ENCODE measurements at places on chromosomes 6 and 20.

DNA sequence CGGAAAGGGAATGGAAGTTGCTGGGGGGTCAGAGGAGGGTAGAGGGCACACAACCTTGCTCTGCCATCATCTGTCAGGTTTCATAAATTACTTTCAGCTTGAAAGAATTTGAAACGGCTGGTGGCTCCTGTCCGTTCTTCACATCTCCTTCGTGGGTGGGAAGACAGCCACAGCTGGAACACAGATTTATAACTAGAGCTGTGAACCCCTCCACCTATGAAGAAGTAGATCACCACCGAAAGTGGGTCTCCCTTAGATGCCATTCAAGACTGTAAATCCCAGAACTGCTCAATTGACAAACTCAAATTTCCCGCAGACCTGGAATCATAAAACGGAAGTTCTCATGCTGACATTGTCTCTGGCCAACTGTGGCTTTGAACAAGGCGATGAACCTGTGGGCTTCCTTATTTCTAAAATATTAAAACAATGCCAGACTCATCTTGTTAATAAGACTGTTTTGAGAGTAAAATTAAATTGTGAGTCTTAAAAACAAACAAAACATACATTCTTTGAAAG is 65.3 kb downstream of the BTBD3 start:
- DNase-seq: no peak

DNA sequence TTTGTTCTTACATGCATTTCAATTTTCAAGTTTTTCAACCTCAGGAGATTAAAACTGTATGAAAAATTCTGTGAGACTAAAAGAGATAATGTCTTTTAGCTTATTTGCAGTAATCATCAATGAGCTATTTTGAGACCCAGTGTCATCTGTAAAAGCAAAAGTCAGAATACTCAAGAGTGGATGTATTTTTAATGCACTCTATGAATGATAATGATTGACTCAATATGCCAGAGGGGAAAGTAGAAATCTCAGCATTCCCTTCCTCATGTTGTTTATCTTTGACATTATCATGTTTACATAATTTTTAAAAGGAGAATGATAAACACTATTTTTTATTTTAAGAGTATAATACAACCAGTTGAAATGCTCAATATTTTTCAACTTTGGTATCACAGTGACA is 162.1 kb downstream of the MMUT start:
- no peak for DNase-seq

DNA sequence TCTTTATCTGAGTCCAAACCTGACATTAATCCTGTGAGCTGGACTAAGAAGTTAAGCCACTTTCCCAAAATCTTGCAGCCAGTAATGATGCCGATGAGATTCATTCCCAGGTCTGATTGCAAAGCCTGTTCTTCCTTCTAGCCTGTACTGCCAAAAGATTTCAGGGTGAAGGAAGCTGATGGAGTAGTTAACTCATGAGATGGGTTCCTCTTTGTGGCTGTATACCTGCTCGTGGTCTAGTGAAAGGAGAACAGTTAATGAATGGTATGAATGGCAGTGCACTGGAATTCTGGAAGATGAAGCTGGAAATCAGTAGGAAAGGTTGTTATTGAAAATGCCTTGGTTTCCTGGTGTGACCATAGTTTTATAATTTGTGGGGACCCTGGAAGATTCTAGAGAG is 112.0 kb downstream of the FYN start:
- DNase-seq: no peak

DNA sequence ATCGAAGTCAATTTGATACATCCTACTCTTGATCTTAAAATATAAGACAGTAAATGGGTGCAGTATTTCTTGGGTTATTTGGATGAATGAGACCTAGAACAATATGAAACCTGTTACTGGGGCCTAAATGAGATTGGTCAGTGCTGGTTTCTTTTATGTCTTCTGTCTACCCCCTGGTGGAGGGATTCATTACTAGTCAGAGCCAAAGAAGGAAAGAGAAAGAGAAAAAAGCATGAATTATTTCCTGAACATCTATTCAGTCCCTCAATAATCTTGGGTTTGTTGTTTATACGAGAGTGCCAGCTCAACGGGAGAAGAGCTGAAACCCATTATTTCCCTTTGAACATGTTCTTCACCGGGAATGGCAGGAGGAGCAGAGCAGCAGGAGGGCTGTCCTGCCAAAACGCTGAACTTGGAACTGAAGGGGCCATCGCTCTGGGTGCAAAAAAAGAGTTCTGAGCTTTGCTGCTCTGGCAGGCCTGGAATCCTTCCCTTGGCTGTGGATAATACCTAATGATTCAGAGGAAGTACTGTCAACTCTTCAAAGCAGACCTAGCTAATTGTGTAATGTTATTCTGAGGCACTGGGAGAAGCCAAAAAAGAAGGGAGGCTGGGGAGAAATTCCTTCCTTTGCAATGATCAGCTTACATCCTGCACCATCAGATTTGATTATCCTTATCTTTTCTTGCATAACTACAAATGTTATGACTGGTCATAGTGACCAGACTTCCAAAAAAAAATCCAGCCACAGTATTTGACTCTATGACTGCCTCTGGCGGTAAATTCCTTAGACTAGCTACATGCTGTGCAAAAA is 72.0 kb downstream of the BLOC1S5 start:
- no peak for DNase-seq

DNA sequence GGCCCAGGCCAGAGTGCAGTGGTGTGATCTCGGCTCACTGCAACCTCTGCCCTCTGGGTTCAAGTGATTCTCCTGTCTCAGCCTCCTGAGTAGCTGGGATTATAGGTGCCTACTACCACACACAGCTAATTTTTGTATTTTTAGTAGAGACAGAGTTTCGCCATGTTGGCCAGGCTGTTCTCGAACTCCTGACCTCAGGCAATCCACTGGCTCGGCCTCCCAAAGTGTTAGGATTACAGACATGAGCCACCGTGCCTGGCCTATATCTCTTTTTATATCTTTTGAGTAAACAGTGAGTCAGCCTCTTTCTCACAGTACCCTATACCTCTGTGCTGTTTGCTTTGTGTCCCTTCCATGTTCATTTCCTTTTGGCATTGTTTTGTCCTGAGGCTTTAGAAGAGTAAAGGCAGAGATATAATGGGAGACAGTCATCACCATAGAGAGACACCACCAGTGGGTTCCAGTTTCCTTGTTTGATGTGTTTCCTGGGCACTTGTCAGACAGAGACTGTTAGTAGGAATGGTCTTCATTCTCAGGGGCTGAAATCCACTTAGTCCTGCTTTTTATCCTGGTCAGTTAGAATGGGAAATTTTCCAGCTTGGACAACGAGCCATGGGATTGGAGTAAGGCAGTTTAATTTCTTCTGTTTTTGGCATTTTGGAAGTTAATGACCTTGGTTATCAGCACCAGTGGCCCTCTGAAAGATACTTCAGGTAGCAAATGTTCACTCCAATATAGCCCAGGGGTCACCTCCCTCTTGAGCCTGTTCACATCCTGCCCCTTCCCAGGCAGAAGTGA is 32.2 kb upstream of the ASXL1 start:
- DNase-seq: no peak

- DNase-seq: no peak
Measured at GRCh38 chr6:92930171-92930570, 489.2 kb downstream of the EPHA7 start.

GRCh38 chr6:6995328-6995727 is 112.4 kb upstream of the RREB1 start:
- DNase-seq: no peak

- DNase-seq: no peak
Measured at GRCh38 chr20:52178691-52179090, 12.9 kb downstream of the ZFP64 start.

- no peak for DNase-seq
Measured at GRCh38 chr6:30885999-30886896, 1.9 kb downstream of the DDR1 start.

DNA sequence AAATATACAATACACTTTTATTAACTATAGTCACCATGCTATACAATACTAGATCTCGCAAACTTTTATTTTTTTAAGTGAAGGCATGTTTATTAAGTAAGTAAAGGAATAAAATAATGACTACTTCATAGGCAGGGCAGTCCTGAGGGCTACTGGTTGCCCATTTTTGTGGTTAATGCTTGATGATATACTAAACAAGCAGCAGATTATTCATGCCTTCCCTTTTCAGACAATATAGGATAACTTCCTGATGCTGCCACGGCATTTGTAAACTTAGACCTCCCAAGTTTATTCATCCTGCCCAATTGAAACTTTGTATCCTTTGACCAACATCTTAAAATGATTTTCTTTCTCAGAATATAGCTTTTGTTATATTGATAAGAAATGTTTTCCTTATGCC is 24.7 kb upstream of the HIVEP1 start:
- DNase-seq: no peak

DNA sequence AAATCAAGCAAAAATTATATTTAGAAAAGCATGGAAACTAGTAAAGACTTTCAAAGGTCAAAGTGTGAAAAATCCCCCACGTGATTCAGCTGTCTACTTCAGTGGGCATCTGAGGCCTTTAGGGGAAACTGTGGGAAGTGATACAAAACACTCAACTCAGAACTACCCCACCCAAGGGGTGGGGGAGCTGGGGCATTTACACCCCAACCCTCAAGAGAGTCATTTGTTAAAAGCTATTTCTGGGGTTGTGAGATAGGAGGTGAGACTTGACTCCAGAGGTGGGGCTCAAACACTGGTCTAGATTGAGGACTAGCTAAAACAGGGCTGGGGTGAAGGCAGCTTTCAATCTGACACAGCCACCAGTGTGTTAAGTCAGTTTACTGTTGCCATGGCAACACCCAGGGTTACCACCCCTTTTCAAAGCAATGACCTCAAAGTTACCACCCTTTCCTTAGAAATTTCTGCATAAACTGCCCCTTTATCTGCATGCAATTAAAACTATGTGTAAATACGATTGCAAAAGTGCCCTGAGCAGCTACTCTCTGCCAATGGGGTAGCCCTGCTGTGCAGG is 9.9 kb upstream of the GTSF1L start:
- DNase-seq: no peak

DNA sequence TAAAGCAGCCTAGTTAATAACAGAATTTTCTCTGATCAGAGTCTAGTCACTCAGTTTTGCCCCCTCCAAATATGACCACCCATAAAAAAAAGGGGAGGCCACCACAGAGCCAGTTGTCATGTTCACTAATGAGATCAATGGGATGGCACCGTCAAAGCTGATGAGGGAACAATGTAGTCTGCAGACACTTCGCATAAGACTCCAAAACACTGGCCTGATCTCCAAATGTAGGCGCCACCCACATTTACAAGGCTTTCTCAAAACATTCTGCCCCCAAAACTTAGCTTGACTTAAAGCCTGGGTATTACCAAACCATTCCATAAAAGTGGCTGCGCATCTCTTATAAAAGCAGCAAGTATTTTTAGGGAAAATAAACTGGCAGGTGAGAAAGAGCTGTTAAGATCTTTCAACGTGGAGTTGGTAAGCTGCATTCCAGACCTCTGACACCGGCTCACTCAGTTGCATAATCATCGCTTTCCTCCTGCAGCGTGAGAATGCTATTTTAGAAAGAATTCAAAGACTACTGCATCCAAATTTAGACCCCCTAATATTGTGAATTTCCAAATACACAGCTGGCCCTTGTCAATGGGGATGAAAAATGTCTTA is 59.3 kb downstream of the TBC1D7 start:
- no peak for DNase-seq

DNA sequence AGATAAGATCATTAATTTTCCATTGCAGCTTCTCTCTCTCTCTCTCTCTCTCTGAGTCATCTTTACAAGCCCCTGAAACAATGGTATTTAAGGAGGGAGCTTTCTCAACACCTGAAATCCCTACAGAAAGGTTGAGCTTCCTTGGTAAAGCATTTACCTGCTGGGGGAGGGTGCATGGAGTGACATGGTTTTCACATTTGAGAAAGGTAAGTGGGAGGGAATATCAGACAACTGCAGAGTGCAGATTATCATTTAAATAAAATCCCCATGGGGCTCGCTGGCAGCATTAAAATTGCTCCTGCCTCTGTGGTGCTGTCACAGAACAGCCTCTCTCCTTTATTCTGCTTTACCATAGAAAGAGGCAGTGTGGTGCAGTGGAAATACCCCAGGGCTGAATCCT is 10.3 kb upstream of the PDYN start:
- no peak for DNase-seq

DNA sequence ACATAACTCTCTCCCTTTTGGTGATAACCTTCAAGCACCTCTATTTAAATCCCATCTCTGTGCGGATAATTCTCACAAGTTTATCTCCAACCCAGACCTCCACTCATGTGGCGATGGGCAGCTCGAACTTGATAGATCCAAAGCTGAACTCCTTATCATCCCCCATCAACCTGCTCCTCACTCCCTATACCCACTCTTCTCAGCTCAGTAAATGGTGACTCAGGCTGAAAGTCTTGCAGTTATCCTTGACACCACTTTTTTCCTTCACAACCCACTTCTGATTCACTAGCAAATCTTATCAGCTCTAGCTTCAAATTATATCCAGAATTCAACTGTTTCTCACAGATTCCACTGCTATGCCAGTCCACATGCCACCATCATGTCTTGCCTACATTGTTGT is 155.3 kb upstream of the STXBP5 start:
- no peak for DNase-seq
